LHCN-M2 (cell line): ENCODE measurements at places on chromosomes 11 and 22. TPM values are rescaled to one million over a fixed set of nuclear protein-coding genes. Genes with fewer than 3 reads are reported as not detected.

The EFCAB6 gene
- 1.2 and 1.7 TPM in 2 replicates for total RNA-seq

DNA sequence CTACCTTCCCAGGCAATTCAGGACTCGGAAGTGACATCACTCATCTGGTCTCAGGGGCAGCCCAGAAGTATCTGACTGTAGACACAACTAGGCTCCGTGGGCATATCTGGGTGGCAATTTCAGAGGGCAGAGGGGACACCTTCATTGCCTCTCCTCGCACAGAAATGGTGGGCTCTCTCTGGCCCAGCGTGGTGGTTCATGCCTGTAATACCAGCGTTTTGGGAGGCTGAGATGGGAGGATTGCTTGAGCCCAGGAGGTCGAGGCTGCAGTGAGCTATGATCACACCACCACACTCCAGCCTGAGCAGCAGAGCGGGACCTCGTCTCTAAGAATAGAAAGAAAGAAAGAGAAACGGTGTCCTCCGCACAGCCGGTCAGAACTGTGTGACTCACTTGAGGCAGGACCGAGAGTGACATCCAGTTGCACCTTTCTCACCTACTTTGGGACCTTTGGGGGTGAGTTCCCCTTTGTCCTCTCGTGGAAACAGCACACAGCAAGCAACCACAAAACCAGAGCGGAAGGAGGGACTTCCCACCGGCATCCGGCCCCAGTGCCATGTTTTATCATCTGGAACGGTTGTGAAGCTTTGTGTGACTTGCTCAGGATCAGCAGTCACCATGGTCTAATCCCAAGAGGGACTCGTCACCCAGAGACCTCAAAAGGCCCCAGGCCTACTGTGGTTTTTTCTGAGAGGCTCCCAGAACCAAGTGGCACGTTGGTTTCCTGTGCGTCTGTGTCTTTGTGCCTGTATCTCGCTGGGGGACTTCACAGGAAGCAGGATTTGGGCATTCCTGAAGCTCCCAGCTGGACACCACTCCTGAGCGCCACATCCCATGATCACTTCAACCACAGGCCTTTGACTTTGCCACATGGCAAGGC lies 38.4 kb upstream of the EMID1 start:
- no peak for DNase-seq

The MPZL2 gene
- not detected in 2 replicates for total RNA-seq

The TIMP3 gene
- 19.6 and 41.0 TPM in 2 replicates for total RNA-seq

The MYBPC3 gene
- total RNA-seq: not detected in 2 replicates

- no peak for DNase-seq
Observed at GRCh38 chr22:23563111-23563510, 17.0 kb downstream of the IGLL1 start.

DNA sequence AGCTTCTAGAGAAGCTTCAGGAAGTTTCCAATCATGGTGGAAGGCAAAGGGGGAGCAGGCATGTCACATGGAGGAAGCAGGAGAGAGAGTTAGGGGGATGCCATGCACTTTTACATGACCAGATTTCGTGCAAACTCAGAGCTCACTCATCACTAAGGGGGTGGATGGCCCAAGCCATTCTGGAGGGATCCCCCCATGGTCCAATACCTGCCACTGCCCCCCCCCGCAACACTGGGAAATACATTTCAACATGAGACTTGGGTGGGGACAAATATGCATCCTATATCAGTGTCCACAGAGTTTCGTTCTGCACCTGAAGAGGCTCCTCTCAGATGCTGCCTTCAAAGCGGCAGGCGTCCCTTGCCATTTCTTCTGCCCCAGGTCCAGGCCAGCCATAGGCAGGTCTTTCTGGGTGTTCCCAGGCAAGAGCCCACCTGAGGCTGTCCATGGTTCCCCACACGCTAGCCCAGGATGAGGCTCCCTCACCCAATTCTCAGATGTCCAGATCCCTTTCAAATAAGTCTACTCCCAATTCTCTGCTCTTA lies 1344.3 kb downstream of the TBC1D22A start:
- DNase-seq: no peak

The RHOD gene
- 0.57 and 1.0 TPM in 2 replicates for total RNA-seq

GRCh38 chr11:69546735-69547370 lies 65.4 kb downstream of the LINC01488 start:
- DNase-seq: no peak

DNA sequence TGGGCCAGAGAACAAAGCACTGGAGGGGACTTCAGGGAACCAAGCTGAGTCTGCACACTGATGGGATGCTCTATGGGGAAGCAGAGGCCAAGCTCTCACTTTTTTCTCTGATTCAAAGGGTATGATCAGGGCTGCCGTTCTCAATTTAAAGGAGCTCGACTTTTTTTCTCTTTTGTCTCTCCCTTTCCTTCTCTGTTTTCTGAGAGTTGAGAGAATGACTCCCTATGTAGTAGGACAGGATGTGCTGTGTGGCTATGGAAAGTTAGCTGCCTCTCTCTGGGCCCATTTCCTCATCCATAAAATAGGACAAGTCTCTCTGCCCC lies 7.9 kb downstream of the ADORA2A start:
- no peak for DNase-seq

DNA sequence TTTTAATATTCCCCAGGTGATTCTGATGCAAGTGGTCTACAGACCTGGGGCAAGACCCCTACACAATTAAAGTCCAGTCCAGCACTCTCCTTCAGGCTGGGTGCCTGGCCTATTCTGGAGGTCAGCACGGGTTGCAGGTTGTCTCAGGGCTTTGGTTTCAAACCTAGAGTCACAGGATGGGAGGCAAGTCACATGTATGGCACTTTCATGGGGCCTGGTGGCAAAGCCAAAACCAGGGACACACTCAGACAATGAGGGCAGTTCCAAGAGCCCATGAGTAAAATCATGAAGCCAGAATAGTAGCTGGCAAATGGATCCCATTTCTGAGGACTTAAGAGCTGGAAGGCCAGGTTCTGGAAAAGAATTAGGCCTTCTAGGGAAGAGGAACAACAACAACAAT lies 96.6 kb downstream of the KCNC1 start:
- no peak for DNase-seq

The OR51B4 gene
- not detected in 2 replicates for total RNA-seq

The FAM111B gene
- 37.0 and 38.9 TPM in 2 replicates for total RNA-seq

DNA sequence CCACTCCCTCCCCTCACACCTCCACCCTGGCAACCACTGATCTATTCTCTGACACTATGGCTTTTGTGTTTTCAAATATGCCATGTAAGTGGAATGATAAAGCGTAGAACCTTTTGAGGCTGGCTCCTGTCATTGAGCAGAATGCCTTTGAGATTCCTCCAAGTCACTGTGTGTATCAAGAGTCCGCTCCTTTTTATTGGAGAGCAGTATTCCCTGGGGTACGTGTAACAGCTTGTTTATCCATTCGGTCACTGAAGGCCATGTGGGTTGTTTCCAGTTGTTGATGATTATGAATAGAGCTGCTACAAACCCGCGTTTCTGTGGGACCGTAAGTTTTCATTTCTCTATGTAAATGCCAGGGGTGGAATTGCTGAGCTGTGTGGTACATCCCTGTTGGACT lies 10.3 kb downstream of the TP53I11 start:
- no peak for DNase-seq

- DNase-seq: no peak
Observed at GRCh38 chr22:42301077-42301741, 30.8 kb upstream of the TCF20 start.

The MAFF gene
- 29.3 and 31.7 TPM in 2 replicates for total RNA-seq

The EHF gene
- not detected in 2 replicates for total RNA-seq

GRCh38 chr22:49301398-49302149 lies 526.1 kb downstream of the BRD1 start:
- no peak for DNase-seq

GRCh38 chr11:43694477-43694876 lies 13.9 kb downstream of the HSD17B12 start:
- DNase-seq: no peak

The WNT11 gene
- 0.06 TPM in 1 of 2 replicates, not detected in the other for total RNA-seq

- DNase-seq: no peak
Observed at GRCh38 chr11:72669527-72669926, 4.7 kb downstream of the PDE2A start.

The BTG4 gene
- total RNA-seq: 0.17 TPM in 1 of 2 replicates, not detected in the other

DNA sequence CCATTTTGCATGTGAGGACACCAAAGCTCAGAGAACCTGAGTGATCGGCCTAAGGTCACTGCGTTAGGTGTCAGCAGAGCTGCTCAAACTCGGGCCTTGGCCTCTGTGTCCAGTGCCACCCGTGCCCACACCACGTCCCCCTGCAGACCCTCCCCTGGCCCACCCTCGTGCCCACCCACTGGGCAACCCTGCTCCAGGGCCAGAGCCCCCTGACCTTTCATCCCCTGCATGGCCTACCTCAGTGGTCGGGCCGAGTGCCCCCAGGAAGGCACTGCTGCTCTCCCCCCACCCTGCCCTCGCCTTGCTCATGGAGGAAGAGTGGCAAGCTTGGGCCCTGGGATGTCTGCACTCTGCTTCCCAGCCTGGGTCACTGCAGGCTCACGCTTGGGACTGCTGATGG lies 17.7 kb downstream of the B3GAT1 start:
- no peak for DNase-seq

GRCh38 chr22:44985906-44986527 lies 23.8 kb downstream of the PHF21B start:
- no peak for DNase-seq

The KDELR3 gene
- total RNA-seq: 40.0 and 44.8 TPM in 2 replicates

The ACR gene
- total RNA-seq: not detected in 2 replicates

DNA sequence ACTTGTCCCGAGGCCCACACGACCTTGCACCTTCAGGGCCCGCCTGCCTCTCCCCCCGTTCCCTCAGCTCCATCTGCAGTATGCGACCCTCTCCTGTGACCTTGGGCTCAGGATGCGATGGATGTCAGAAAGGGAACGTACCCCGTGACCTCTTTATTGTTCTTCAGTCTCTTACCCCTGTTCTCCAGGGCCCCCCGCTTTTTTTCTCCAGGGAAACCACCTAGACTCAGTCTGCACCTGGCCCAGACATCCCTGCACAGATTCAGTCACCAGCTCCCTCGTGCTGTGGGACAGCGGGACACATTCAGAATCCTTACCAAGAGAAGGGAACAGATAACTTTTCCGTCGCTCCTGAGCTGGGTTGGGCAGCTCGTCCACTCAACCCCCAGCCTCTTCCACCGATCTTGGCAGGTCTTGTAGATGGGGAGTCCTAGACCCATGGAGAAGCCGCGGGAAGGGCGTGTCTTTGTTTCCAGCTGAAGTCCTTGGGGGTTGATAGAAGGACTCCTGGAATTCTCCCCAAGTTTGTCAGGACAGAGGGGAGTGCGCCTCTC lies 1.4 kb upstream of the PHOX2A start:
- DNase-seq: no peak

DNA sequence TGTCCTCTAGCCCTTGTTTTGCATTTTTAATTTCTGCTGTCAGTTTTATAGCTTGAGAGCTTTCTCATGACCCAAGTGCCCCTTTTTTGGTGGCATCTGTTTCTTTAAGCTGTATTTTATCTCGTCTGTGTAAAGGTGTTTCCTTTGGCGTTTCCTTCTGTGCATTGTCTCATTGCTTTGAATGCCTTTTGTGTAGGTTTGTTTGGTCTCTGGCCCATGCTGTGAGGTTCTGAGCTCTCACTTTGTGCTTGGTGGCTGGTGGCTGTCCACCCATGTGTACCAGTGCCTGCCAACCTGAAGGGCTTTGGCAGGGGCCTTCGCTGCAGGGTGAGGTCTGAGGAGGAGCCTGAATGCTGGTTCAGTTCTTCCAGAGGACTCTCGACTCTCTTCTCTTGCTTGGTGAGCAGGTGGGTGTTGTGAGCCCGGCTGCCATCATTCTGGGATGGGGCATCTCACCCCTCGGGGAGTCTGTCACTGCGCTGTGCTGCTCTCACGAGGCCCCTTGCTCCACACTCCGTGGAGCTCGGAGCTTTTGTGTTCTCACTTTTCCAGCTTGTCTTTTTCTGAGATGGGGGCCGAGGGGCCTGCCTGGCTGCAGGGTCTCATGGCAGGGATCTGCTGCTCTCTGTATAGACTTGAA lies 14.9 kb downstream of the AP2A2 start:
- DNase-seq: no peak

The NPTXR gene
- total RNA-seq: 0.06 and 0.23 TPM in 2 replicates

The MIOX gene
- not detected in 2 replicates for total RNA-seq

The ASPHD2 gene
- total RNA-seq: 2.0 and 2.4 TPM in 2 replicates

The RFPL3 gene
- total RNA-seq: not detected in 2 replicates
